ENCODE measurements at places on chromosomes 11 and 22.

- DNase-seq = no peak
Observed at GRCh38 chr11:11267312-11267711, 85.7 kb downstream of the CSNK2A3 start.

DNA sequence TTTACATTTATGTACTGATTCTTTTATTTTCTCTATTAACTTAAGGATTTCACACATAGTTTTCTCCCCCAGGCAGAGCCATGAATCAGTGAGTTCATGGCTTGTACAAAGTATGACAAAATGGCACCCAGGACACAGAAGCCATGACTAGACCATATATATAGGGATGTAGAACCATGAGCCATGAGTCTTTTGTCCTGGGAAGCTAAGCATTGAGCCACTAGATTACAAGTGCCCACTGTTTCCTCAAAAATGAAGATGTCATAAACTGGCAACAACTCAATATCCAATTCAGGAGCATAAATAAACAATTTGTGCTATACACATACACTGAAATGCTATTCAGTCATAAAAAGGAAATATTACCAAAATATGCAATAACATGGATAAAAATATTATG is 36.2 kb downstream of the CARD18 start:
- no peak for DNase-seq

DNA sequence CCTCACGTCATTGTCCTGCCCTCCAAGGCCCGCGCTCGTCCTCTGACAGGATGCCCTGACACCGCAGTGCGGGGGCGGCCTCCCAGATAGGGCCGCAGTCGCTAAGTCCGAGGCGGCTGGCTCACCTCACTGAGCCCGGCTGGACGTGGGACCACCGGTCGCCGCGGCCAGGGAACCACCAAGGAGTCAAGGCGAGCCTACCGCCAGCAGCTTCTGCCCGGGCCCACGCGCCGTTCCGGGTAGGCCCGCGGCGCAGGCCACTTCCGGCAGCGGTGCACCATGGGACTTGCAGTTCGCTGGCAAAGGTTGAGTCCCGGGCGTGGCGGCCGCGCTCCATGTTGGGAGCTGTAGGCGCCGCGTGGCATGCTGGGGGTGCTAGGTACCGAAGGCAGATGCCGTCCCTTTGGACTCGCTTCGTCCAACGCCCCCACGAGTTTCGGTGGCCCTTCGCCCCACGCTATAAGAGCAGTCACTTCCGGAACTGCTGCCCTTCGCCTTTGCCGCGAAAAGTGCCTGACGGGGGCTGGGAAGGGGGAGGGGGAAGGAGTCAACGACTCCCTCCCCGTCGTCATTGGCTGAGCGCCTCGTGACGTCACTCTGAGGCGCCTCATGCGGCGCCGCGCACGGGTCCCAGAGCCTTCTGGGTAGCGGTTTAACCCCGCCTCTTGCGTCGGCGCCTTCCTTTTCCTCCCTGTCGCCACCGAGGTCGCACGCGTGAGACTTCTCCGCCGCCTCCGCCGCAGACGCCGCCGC is at the start of gene RPLP2:
Gene RPLP2, plus strand, starts transcription at position 681 of the 753 bp plus-strand sequence. CDS start 268 bp downstream, outside the sequence.
- peak; percentile 99 for DNase-seq

DNA sequence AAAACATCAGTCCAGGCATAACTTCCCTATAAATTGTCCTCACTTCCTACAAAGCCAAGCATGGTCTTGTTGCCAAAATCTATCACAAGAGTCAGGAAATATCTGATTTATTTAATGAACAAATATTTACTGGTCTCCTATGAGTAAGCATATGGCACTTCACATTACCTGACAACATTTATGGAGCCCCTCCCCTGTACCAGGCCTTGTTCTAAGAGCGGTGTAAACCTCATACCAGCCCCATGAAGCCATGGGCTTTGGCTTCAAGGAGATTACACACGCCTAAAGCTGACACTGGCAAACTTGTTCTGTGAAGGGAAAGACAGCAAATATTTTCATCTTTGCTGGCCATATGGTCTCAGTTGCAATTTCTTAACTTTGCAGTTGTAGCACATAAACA is 43.0 kb upstream of the EIF3D start:
- DNase-seq = no peak

DNA sequence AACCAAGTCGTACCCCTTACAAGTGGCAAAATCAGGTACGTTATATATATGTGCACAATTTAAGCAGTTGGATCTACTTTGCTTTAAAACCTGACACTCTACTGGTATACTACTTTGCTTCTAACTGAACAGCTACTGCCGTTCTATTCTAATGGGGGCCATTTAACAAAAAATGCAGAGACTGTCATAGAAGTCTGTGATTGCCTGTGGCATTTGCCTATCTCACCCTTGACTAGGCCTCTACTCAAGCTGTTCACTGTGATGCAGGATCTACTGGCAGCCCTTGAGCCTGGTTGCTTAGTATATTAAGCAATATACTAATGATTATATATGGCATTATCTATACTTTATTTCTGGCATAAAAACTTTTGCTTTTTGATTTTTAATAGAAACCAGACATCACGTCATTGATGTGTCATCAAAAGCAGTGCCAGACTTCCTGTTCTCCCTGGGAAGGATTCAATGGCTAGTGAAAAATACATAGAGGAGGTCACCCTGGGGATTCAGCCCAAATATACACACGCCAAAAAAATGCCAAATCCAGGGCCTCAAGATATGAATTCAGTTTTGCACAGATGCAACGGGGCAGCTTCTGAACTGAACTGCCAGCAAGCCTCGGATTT is 40.0 kb upstream of the FIBIN start:
- no peak for DNase-seq

DNA sequence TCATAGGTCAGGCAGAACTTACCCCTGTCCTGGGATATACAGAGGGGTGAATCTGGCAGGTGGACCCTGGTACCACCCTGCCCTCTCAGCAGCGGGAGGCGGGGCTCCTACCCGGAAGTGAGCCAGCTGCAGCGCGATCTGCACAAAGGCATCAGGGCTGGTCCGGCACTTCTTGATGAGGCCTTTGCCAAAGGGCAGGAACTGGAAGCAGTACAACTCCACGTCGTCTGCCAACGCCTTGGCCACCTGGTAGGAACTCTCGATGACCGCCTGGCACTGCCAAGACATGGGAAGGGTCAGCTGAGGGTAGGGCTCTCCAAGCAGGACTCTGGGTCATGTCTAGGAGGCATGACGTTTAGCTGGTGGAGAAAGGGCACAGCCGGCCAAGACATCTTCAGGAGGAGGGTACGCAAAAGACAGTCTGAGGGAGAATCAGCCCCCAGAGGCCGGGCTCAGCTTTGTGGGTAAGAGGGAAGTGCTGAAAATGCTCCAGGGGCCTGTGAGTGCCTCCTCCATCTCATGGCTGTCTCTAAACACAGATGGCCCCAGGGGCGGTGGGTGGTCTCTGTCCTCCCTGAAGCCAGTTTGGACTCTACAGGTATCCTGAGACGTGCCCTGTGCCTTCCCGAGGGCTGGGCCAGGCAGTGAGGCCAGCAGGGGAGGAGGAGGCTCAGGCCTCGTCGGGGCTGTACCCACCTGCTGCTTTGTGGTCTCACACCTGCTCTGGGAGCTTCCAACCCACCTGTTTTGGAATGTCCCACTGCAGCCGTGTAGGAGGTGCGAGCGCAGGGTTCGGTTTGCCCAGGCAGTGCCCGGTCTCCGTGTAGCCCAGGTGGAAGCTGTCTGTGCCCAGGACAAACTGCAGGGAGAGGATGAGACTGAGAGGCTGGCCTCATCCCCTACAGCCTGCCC is 6.7 kb downstream of the CPT1B start:
- DNase-seq = no peak

GRCh38 chr11:4381901-4382300 is 11.6 kb downstream of the TRIM21 start:
- no peak for DNase-seq

- no peak for DNase-seq
Observed at GRCh38 chr11:89361734-89362133, 129.4 kb downstream of the NOX4 start.

DNA sequence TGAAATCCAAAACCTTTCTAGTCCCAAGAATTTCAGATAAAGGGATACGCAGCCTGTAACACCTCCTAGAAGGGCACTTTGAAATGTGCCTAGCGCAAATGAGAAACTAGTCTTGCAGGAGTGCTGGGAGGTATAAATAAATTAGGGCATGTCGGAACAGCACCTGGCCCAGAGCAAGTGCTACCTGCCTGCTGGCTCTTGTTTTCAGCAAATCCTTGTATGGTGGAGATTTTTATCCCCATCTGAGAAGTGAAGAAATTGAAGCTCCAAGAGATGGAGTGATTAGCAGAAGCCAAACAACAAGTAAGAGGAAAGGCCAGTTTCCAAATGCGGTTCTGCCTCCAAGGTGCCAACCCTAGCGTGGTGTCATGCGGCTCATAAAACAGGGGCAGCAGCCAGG is 36.7 kb upstream of the TFIP11 start:
- DNase-seq = no peak

DNA sequence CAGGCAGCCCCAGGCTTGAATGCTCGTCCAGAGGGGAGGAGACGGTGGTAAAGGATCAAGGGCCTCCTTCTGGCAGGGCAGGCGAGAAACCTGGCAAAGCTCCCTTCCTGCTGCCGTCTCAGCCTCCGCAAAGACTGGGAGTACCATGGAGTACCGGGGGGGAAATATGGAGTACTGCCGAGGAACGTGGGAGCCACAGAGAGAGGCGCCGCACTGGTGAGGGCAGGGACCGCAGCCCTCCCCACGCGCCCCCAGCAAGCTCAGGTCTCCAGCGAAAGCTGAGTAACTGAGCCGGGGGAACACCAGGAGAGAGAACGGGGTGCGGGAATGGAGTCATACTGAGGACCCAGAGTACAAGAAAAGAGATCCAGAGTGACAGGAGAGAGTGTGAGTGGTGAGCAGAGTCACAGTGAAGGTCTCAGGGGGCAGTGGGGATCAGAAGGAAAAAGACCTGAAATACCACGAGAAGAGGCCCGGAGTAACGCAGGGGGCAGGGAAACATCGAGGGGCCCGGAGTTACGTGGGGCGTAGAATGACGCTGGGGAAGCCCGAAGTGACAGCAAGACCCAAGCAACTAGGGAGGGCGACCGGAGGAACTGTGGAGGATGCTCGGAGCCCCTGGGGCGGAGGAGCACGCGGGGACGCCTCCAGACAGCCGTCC is 740 bp downstream of the EML3 start:
- no peak for DNase-seq

- DNase-seq = no peak
Observed at GRCh38 chr11:118572981-118573550, 857 bp downstream of the ARCN1 start.

- DNase-seq = no peak
Observed at GRCh38 chr22:32634421-32634981, 159.9 kb downstream of the FBXO7 start.

Data from coronary artery (tissue), 2 donors.